ENCODE measurements at places on chromosomes 7 and 10. TPM values are rescaled to one million over a fixed set of nuclear protein-coding genes. Genes with fewer than 3 reads are reported as not detected.

Gene MYPN
- 1.8 TPM for total RNA-seq

Gene GRID2IP
- not detected for total RNA-seq

Gene IFIT1B
- total RNA-seq, result not detected

Gene SLC25A13
- 37.5 TPM for total RNA-seq

Gene NEUROD6
- total RNA-seq, result not detected

Gene IGFBP3
- total RNA-seq, result 11.7 TPM

Gene TMEM140
- total RNA-seq, result 7.6 TPM

Gene NYAP1
- total RNA-seq, result not detected

Gene C10orf90
- 0.88 TPM for total RNA-seq

Gene FAM13C
- total RNA-seq, result 3.4 TPM

Gene NAT16
- not detected for total RNA-seq

Gene AGBL3
- 3.5 TPM for total RNA-seq

Gene ARHGEF5
- 1.4 TPM for total RNA-seq

Gene UBE2D1
- total RNA-seq, result 21.5 TPM

Gene UBTD1
- 16.8 TPM for total RNA-seq

Gene AGMO
- 1.1 TPM for total RNA-seq

GRCh38 chr10:12098966-12099365, 30.2 kb downstream of the DHTKD1 start:
- no peak for DNase-seq

- peak; percentile 41 for DNase-seq
These were observed 55.7 kb upstream of the PTER start for GRCh38 chr10:16381083-16381482.

DNA sequence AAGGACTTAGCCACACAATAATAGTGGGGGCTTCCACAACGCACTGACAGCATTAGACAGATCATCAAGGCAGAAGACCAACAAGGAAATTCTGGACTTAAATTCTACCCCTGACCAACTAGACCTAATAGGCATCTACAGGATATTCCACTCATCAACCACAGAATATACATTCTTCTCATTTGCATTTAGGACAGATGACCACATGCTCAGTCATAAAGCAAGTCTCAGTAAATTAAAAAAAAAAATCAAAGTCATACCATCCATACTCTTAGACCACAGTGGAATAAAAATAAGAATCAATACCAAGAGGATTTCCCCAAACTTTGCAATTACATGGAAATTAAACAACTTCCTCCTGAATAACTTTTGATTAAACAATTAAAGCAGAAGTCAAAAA, 155.9 kb downstream of the CDK14 start:
- DNase-seq, result no peak

- peak; percentile 90 for DNase-seq
These were observed 520.0 kb downstream of the PARD3 start for GRCh38 chr10:34295142-34295548.

DNA sequence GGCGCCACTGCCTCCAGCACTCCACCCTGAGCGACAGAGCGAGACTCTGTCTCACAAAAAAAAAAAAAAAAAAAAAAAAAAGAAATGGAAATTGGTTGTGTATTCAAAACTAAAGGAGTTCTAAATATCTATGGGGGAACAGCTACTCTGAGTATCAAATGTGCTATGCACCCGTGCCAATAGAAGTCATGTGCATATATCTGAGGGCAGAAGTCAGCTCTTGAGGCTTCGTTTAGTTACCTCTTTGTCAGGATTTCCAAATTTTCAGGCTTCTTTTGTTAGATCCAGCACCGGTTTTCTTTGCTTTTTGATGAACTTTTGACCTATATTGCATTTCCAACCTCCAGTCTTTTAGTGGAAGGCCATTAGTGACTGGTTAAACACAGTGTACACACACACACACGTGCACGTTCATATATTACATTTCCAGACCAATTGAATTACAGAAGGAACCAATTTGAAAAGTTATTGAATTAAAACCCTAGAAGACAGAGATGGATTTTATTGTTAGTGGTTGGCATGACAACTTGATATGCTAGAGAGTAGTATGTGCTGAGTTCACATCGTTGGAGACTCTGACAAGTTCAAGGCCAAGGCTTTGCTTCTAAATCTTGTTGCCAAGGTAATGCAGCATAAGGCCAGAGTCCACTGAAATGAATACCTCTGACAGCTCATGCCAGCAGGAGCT, 33.1 kb upstream of the ADD3 start:
- DNase-seq, result no peak

- DNase-seq, result no peak
These were observed 82.2 kb downstream of the SLC16A9 start for GRCh38 chr10:59627366-59628018.

GRCh38 chr7:139058943-139059342, 23.1 kb upstream of the ZC3HAV1L start:
- DNase-seq, result no peak

- no peak for DNase-seq
These were observed 190.2 kb upstream of the HPS1 start for GRCh38 chr10:98636921-98637329.

DNA sequence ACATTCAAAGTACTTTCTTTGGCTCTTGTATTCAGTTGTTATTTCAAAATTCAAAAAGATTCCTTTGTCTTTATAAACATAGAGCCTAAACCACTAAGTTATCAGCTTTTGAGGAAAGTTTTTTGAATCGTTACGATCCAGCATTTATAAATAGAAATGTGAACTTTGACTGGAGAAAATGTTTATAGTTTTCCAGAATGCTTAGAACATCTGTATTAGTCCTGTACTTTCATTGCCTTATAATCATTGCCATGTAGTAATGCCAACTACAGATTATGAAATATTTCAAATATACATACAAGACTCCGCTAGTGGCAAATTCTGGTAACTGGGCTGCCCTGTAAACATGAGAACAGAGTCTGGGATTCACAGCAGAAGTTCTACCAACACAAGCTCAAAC, 191.3 kb upstream of the PRKCQ start:
- no peak for DNase-seq

DNA sequence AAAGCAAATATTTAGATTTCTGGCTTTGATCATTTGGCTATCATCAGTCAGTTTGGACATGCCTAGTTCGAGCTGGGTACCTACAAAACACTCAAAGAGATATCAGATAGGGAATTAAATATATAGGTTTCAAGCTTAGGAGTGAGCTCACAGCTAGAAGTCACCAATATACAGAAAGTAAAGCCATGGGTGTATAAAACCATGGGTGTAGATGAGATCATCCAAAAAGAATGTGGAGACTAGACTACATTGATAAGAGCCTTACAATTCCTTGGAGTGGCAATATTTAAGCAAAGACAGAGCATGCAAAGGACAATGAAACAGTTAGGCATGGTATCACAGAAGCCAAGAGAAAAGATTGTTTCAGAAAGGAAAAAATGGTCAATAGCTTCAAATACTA, 7.2 kb upstream of the RALA start:
- DNase-seq, result peak; percentile 40

DNA sequence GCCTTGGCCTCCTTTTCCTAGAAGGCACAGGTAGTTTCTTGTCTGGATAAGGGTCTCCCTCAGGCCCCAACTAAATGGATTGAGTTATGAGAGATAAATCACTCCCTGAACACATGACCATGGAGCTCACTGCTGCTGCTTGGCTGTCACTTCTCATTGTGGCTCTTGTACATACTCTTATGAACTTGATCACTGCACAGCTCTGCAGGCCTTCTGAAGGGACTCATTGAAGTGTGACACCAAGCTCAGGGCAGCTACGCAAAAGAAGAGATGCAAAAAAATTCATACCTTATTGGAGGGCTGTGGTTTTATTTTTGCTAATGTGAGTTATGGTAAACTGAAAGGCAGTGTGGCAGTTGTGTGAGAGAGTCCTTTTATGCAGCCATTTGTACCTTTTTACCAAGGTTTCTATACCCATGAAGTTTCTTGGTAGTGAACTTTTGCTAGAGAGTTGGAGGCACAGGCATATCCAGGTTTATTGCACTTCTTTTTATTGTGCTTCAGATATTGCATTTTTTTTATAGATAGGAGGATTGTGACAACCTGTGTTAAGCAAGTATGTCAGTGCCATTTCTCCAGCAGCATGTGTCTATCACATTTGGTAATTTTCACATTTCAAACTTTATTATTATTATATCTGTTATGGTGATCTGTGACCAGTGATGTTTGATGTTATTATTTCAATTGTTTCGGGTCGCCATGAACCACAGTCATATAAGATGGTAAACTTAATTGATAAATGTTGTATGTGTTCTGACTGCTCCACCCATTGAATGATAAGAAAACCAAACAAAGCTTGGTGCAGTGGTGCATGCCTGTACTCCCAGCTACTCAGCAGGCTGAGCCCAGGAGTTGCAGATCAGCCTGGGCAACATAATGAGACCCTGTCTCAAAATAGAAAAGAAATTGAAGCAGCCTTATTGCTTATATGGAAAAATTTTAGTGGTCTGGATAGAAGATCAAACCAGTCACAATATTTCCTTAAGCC, 100.6 kb downstream of the LRRC4 start:
- no peak for DNase-seq

- DNase-seq, result peak; percentile 55
These were observed 17.3 kb upstream of the ADRB1 start for GRCh38 chr10:114026189-114027040.

GRCh38 chr7:41420421-41420820, 282.5 kb downstream of the INHBA start:
- no peak for DNase-seq

- no peak for DNase-seq
These were observed 25.1 kb upstream of the VPS41 start for GRCh38 chr7:38934051-38934450.

DNA sequence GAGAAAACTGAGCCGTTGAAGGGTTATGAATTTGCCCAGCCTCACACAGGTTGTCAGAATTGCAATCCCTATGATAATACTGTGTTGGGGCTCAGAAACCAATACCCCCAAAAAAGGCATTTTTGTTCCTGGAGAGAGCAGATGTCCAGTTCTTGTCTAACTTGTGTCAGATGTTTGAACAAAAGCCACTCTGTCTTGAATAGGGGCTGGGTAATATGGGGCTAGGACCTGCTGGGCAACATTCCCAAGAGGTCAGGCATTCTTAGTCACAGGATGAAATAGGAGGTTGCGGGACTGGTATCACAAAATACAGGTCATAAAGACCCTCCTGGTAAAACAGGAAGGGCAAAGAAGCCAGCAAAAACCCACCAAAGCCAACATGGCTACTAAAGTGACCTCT, 482.1 kb downstream of the IPMK start:
- DNase-seq, result no peak

- DNase-seq, result peak; percentile 42
These were observed 87.6 kb downstream of the XRCC2 start for GRCh38 chr7:152588350-152588749.

- no peak for DNase-seq
These were observed 766.7 kb upstream of the GHITM start for GRCh38 chr10:83372646-83373045.

DNA sequence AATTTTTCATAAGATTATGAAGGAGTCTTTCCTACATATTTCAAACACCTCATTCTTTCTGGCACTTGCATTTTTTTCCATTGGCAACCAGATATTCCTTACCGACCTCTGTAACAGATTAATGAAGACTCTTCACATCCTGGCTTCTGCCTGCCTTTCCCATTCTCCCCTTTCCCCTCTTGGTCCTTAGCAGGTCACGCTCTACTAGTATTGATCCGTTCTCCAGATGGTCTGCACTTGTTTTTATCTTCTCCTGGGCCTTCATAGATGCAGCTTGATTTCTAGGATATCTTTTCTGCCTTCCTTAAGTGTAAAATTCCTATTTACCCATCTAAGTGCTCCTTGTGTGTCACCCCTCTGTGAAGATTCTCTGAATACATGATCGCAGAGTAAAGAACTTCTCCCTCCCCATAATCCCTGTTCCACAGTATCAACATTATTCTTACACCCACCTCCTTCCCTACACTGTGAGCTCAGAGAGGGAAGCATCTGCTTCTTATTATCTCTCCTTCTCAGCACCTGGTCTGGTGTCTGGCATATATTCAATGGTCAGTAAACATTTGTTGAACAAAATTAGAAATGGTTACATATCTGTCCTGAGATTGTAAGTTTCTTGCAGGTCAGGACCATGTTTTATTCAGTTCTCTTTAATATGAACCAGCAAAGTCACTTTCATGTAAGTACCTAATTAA, 654.2 kb downstream of the REEP3 start:
- DNase-seq, result no peak

- no peak for DNase-seq
These were observed 16.5 kb upstream of the ANTXRL start for GRCh38 chr10:46270086-46270811.

DNA sequence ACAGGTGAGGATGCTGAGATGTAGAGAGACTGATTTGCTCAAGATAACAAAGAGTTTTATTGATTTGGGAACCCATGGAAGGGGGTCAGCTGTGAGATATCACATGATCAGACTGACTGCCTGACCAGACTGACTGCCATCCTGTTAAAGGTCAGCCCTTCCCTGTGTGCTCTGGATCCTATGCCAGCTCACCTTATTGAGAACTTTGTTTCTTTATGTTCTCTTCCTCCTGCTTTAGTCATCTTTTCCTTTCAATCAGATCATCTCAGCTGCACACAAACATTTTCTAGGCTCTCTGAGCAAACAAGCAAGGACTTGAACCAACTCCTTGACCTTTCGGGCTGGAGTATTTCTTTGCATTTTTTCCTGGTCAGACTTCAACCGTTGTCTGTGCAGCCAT, 50.0 kb upstream of the MTPN start:
- no peak for DNase-seq

DNA sequence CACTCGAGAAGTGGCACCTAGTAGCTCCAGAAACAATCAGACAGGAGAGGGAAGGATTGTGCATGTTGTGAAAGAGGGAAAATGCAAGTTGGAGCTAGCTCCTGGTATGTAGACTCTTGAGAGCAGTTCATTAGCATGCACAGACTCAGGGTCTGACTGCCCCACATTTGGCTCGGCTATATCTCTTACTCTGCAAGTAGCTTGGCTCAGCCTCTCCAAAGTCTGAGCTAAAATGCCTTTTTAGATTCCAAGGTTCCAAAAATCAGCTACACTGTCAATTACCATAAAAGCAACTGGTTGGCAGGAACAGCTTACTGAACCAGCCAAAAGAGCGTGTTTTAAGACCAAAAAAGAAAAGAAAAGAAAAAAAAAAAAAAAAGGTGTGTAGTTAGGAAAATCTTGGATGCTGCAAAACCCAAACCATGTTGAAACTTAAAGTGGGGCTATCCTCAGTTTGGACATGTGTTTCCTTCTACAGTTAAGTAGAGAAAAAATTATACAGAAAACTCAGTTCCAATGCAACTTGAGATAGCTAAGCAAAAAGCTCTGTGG, 65.5 kb downstream of the MKX start:
- no peak for DNase-seq

DNA sequence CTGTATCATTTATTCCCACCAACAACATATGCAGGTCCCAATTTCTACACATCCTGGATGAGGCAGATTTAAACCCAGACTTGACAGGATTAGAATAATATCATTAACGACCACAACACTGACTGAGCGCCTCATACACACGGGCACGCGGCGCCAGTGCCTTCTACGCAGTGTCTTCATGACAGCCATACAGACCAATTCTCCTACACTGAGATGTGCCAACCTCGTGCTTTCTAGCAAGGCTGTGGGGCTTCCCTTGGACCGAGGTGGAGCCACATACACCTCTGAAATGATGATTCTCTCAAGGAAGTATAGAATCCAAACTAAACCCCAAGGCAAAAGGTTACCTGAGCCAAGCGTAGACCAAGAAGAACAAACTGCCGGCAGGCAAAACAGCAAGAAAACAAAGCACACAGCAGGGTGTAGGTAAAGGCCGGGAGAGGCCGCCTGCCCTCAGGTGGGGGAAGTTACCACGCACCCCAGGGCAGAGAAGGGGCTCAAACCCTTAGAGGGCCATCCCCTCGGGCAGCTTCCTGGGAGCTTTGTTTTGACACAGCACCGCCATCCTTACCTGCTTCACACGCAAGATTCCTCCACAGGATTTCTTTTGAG, 75.8 kb downstream of the DLG5 start:
- no peak for DNase-seq
